ENCODE measurements at places on chromosomes 7 and 10.
A peak's percentile ranks its signal among the peaks of the same experiment; 100 is the strongest.

DNA sequence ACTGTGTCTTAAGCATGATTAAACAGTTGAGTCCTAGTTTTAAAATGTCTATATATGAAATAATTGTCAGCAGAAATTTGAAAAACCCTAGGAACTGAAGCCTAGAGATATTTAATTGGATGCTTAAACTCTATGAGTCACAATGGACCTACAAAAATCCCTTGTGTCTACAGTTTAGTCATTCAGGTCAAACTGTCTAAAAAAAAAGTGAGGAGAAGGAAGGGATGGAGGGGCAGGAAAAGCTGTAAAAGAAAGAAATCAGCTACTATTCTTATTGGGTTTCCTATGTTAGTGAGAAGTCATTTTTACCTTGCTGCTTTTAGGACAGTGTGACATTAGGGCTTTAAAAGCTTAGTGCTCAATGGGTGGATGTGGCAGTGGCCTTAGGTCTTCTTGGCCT is 406.1 kb upstream of the FZD8 start:
- DNase-seq = no peak

- DNase-seq = no peak
Measured at GRCh38 chr7:155979566-155979965, 167.3 kb upstream of the SHH start.

- DNase-seq = no peak
Measured at GRCh38 chr10:62462461-62462860, 88.3 kb downstream of the ZNF365 start.

- DNase-seq = no peak
Measured at GRCh38 chr7:28172958-28173357, 7.6 kb downstream of the JAZF1 start.

DNA sequence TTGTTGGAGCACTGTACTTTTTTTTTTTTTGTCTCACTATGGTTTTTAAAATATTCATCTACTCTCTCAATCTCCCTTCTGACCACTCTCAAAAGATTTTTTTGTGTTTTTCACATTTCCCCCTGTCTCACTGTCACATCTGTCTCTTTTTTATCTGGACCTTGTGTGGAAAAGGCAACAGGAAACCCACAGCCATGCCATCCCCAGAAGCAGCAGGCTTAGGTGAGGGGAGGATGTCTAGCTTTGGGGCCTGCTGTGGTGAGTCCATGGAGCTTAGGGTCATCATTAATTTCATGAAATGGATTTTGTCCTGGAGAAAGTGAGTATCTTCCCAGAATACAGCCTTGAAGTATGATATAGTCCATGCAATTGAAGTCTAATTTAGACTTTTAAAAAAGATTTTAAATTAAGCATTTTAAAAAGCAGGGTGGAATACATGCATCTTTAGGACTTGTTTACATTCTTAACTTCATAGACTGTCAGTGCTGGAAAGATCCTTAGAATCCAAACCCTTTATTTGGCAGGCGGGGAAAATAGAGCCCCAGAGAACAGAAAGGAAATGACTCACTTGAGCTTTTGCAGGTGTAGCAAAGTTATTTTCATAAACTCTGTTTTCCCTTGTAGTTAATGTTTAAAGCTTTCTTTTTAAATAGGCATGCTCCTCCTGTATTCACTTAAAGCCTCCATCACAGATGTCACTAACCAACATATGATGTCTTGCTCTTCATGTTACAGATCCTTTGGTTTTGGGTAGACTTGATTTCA is 25.1 kb downstream of the MINDY4 start:
- no peak for DNase-seq

DNA sequence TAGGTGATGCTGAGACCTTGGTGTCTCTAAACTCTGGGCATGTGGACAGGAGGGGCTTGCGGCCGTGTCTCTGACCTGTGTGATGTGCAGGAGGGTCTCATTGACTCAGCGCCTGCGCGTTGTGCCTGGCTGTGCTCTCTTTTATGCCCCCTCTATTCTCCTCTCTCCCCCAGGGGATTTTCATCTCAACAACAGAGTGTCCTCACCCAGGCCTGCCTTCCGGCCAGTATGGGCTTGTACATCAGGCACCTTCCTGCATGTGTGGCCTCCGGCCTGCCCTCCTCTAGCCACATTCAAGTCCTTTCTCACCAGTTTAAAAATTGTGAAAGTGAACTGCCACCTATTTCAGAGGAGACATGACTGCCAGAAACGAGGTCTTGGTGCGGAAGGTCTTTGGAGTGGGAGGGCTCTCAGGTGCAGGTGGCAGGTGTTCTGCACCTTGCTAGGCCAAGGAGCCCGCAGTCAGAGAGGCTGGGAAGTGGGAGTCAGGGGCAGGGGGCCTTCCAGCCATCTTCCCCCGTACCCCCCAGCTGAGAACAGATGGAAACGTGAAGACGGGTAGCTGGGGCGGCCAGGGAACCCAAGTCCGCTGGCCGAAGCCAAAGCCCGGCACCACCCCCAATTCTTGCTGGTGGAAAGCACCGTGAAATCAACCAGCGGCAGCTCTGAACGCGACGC is 531 bp upstream of the INTS15 start:
- DNase-seq = no peak

- no peak for DNase-seq
Measured at GRCh38 chr10:22601618-22602017, 112.8 kb downstream of the PIP4K2A start.

DNA sequence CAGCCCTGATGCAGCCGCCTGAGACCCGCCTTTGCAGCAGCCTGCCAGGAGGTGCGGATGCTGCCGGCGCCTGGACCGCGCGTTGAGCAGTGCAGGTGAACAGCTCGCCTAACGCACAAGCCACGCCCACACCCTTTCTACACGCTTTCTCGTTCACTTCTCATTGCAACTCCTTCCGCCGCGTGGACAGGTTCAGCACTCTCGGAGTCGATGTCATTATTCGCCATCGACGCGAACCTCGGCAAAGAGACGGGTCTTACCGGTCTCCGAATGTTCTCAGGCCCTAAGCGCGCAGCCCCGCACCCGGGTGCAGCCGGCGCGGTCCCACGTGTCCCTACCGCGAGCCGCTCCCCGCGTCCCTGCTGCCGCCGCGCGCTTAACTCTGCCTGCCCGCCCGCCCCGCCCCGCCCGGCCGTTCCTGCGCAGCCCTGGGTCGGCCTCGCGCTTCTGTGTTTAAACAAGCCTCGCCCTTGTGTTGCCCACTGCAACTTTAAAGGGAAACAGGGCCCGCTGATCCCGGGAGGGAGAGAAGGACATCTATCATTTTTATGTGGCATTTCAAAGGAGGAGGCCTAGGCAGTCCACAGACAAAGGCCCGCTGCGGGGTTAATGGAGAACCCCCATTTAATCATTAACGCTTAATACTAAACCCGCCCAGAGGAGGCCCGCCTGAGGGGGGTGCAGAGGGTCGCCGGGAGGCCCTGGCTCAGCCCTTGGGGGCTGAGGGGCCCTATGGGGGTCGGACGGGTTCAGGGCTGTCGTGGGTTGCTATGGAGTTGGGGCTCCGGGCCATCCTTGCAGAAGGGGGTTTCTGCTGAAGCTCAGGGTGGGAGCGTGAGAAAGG is 128.5 kb downstream of the WDR11 start:
- DNase-seq = no peak

GRCh38 chr7:47536661-47537611 is 45.0 kb downstream of the TNS3 start:
- DNase-seq = peak; percentile 40

DNA sequence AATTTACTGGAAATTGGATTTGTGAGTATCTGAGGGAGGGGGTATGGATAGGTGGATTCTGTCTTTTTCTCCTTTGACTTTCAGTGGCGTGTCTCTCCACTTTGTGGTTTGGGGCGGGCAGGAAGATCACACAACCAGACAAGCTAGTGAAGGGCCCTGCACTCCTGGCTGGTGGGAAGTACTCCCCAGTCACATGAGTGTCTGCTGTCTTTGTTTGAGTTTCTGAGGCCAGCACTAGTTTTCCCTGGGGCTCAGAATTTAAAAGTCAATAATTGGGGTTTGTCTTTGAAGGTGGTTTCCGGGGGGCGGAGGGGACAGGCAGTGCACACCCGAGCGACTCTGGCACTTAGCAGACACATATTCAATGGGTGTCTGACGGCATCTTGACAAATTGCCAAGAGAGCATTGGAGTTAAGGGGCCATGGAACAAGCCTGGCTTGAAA is 120.1 kb downstream of the WDFY4 start:
- no peak for DNase-seq

- no peak for DNase-seq
Measured at GRCh38 chr7:98551611-98552273, 65.3 kb upstream of the NPTX2 start.

GRCh38 chr10:78774614-78774998 is 294.2 kb upstream of the ZMIZ1 start:
- DNase-seq = no peak

DNA sequence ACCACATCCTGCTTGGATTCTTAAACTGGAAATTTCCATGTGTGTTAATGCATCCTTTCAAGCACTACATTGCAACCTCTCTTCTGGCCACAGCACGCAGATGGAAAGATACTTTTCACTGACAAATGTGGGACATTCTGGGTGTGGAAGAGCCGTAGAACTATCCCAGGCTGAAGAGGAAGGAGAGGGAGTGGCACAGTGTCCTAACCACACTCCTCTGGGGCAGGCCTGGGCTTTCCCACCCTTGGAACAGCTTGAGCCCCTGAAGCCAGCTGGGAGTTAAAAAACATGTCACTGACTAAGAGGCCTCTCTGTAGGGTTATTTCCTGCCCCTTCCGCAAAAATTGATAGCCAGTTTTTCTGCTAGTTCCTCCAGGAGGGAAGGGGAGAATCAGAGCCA is 34.0 kb upstream of the DNMBP start:
- no peak for DNase-seq

- no peak for DNase-seq
Measured at GRCh38 chr10:61130366-61130765, 186.4 kb upstream of the RHOBTB1 start.

DNA sequence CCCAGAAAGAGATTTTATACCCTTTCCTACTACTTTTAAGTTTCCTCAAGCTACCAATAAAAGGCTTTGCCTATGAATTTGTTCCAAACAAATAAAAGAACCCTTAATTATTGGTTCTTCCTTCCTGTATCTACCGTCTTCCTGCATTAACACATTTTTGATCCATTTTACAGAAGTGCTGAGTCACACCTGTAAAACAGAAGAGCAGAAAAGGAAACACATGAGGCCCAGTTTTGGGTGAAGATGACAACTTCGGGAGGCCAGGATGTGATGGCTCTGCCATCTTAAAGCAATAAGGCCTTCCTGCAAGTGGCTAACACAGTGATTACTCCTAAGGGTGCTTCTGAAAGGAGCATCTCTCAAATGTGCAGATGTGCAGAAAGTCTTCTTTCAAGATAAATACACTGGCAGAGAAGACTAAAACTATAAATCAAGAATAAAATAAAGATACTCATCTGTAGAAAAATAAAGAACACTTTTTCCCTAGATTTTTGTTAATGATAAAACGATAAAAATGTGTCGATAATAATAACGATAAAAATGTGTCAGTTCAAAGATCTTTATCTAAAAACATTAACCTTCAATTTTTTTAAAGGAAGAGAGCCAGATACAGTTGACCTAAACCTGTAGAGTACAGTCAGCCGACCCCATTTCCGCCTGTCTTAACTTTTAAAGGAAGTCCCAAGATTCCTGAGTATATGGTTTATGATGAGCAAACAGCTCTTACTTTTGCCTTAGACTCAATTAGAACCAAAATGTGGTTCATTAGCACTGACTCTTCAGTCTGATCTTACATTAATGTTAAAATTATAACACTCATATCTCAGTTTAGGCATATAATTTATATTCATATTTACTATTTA is 108.6 kb downstream of the UBE2H start:
- DNase-seq = no peak

- DNase-seq = no peak
Measured at GRCh38 chr10:3881622-3882021, 96.6 kb upstream of the KLF6 start.
